ENCODE measurements at places on chromosomes 13 and 19. TPM values are rescaled to one million over a fixed set of nuclear protein-coding genes. Genes with fewer than 3 reads are reported as not detected.

Gene ZNF540
- total RNA-seq = 10.7 TPM

Gene ZNF846
- 36.6 TPM for total RNA-seq

Gene NLRP9
- not detected for total RNA-seq

Gene ZNF154
- total RNA-seq = 24.7 TPM

Gene NLRP7
- not detected for total RNA-seq

Gene TMEM255B
- 1.4 TPM for total RNA-seq

Gene PPP2R1A
- 217 TPM for total RNA-seq

Gene ZNF71
- total RNA-seq = 8.9 TPM

Gene AKAP8
- 19.6 TPM for total RNA-seq

Gene SYCN
- total RNA-seq = not detected

Gene HNRNPM
- 54.8 TPM for total RNA-seq

Gene PEAK3
- 0.20 TPM for total RNA-seq

Gene NECTIN2
- 85.0 TPM for total RNA-seq

Gene SERPINE3
- not detected for total RNA-seq

Gene ZNF429
- total RNA-seq = 23.8 TPM

Gene KCNC3
- total RNA-seq = 4.5 TPM

Gene BCAM
- total RNA-seq = 34.3 TPM

Gene IZUMO4
- total RNA-seq = 14.9 TPM

Gene KLF1
- total RNA-seq = 2.1 TPM

Gene LIN37
- 5.1 TPM for total RNA-seq

Gene PTGIR
- total RNA-seq = 1.9 TPM

Gene LIM2
- not detected for total RNA-seq

Gene TNNT1
- total RNA-seq = 8.5 TPM

Gene PSG3
- not detected for total RNA-seq

Gene KIR2DL3
- total RNA-seq = not detected

Gene KPTN
- total RNA-seq = 7.1 TPM

Gene ABCC4
- total RNA-seq = 17.5 TPM

Gene LGALS14
- total RNA-seq = 0.28 TPM

Gene ZNF439
- total RNA-seq = 30.2 TPM

Gene MEDAG
- 10.8 TPM for total RNA-seq

Gene MYADM
- 18.2 TPM for total RNA-seq
